ENCODE measurements at places on chromosomes 7 and 10.

DNA sequence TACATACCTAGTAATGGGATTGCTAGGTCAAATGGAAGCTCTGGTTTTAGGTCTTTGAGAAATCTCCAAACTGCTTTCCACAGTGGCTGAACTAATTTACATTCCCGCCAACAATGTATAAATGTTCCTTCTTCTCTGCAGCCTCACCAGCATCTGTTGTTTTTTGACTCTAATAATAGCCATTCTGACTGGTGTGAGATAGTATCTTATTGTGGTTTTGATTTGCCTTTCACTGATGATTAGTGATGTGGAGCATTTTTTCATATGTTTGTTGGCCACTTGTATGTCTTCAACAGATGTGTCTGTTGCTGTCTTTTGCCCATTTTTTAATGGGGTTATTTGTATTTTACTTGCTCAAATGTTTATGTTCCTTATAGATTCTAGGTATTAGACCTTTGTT lies 675.5 kb downstream of the SUGCT start:
- DNase-seq, result no peak

DNA sequence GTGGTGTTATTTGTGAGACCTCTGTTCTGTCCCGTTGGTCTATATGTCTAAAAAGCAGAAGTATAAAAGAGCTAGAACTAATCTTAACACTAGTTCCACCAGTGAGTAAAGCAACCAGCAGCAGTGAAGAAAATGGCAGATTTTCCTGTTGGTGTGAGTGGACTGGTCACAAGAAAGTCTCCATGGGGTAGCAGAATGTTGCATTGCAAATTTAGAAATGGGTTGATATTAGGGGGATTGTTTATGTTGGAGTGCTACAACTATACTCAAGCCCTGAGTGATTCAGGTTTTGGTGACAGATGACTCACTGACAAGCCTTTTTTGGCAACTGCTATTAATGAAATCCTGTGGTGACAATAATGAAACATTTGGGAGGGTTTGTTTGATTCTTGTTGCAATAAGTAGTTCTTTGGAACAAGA lies 5.6 kb downstream of the AVL9 start:
- no peak for DNase-seq

DNA sequence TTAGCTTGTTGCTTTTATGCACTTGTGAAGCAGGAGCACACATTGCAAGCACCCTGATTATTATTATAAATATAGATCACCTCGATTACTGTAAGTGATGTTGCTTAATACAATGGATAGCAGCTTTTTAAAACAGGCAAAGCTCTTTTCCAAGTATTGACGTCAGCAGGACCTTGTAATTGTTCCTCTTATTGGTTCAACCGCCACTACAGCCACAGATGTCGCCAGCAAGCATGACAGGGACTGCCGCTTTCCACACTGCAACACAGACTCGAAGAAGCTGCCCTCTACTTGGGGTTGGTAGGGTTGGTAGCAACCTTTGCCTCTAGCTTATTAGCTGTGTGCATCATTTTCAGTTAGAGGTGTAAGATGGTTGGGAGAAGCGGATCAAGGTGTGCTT lies 167.6 kb downstream of the ZNF365 start:
- DNase-seq, result no peak

DNA sequence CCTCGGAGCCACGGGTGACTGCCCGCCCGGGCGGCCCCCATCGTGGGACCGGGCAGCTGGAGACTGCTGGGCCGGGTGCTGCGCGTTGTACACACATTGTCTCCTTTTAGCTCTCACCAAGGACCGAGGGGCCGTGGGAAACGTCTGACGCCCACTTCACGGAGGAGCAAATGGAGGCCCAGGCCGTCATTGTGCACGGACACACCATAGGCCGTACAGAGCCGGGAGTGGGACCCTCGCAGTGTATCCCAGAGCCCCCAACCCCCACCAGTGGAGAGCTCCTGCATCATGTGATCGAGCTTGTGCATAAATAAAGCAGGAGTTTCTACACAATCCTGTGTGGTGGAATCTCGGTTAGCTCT lies 722 bp downstream of the DENND10 start:
- DNase-seq, result no peak

DNA sequence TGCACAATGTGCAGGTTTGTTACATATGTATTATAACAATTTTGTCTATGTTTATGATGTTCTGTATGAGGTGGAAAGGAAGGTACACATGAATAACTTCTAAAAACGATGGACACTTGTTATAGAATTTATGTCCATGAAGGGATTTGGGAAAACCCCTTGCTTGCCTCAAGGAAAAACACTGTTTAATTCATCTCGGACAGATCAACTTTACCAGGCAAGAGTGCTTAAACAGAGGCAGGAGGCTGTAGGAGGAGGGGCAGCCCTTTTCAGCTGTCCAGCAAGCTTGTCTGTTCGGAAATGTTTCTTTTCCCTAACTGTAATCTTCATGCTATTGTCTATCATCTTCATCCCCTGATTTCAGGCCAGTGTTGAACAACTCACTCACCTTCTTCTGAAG lies 200.9 kb downstream of the CDC14C start:
- no peak for DNase-seq

- no peak for DNase-seq
These were observed 3.6 kb downstream of the GPR158 start for GRCh38 chr10:25178411-25178810.

DNA sequence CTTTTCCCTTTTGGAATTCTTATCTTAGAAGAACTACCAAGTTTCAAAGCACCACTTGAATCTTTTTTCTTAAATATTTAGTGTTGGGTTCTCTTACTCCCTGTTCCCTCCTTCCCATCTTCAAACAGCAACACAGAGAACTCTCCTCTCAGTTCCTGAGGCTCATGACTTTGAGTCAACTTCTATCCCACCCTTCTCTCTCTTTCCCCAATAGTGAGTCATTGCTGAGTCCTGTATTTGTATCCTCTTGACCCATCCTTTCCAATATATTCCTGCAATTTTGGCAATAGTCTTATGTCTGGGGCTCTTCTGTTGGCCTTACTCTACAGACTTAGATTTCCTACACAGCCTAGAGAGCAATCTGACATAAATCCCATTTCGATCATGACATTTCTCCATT lies 20.8 kb upstream of the JCAD start:
- no peak for DNase-seq

DNA sequence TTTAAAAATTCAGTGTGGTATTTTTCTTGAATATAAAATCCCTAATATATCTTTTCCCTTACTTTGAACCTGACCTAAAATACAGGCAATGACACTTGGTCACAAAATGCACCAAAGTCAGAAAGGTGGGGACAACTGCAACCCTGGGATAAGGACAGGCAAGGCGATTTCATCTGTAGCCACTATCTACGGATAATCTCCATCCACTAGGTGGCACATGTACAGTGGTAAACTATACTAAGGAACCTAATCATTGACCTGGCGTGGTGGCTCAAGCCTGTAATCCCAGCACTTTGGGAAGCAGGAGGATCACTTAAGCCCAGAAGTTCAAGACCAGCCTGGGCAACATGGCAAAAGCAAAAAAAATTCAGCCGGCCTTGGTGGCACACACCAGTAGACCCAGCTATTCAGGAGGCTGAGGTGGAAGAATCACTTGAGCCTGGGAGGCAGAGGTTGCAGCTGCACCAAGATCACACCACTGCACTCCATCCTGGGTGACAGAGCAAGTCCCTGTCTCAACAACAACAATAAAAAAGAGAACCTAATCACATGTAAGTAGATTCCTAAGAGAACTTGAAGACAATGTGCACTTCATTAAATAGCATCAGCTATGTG lies 98.9 kb downstream of the KMT2C start:
- DNase-seq, result no peak

DNA sequence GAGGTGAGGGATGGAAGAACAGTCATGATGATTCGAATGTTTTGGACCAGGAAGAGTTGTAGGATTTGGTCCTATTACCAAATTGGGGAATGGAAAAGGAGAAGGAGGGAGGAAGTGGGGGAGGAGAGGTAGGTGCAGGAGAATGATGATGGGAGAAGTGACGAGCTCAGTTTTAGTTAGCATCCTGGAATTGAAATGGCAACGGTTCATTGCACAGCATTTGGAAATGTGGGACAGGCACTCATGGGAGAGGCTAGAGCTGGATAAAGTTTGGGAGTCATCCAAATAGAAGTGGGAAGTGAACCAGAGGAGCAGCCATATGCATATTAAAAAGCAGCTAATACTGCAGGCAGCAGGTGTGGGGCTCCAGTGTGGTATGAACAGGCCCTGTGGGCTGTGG lies 253.6 kb downstream of the SORCS3 start:
- DNase-seq, result no peak

DNA sequence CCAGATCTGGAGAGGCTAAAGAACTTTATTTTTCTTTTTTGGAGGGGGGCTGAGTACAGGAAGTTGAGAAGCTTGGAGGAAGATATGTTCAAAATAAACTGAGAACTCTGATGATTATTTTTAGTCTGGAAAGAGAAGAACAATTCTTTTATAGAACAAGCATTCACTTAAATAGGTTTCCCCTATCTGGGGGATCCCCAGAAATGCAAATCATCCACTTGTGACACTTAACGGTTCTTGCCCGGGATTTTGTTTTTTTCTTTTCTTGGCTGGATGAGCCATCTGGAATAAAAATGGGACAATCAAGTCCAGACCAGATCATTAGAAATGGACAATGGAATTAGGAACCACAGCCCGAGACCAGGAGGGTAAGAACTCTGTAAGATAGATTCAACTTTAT lies 95.9 kb upstream of the EGR2 start:
- DNase-seq, result no peak

DNA sequence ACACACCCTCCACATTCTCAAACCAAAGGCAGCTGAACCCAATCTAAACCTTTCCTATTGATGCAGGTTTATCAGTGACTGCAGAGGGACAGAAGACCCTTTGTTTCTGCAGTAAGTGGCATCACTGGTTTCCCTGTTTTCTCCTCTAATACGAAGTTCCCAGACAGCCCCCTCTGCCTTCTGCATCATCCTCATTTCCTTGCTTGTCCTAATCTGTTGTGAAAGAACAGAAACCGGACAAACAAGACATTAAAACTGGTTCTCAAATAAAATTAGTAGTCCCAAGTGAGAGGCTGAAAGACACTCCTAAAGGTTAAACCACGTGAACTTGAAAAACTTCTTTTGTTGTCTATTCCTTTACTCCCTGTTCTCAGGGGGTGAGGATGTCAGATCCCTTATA lies 10.1 kb upstream of the ADRB1 start:
- DNase-seq, result no peak

GRCh38 chr7:20738518-20739481 lies 47.9 kb downstream of the SP8 start:
- DNase-seq, result no peak

DNA sequence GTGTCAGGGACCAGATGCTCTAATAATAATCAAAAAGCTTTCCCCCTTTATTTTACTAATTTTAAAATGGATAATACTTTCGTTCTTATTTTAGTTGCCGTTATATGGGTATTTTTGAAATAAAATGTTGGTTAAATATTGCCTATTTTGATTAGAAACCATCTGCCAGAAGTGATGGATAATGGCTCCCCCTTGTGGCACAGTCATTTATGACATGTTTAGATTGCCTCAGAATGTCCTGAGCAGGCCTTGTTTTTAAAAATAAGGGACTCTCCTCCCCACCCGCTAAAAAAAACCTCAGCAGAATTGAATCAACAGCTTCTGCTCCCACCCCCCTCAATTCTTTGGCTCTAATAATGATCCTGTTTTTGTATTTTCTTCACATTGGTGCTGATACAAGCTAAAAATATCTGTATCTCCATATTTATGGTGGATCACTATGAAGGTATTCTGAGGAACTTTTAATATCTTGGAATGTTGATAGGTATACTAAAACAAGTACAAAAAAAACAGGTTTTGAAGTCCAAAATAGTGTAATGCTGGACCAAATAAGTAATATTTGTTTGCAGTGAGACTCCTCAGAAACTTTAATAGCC lies 38.8 kb downstream of the TMEM60 start:
- peak; percentile 78 for DNase-seq

GRCh38 chr7:107147464-107148393 lies 21.1 kb upstream of the HBP1 start:
- DNase-seq, result peak; percentile 19

DNA sequence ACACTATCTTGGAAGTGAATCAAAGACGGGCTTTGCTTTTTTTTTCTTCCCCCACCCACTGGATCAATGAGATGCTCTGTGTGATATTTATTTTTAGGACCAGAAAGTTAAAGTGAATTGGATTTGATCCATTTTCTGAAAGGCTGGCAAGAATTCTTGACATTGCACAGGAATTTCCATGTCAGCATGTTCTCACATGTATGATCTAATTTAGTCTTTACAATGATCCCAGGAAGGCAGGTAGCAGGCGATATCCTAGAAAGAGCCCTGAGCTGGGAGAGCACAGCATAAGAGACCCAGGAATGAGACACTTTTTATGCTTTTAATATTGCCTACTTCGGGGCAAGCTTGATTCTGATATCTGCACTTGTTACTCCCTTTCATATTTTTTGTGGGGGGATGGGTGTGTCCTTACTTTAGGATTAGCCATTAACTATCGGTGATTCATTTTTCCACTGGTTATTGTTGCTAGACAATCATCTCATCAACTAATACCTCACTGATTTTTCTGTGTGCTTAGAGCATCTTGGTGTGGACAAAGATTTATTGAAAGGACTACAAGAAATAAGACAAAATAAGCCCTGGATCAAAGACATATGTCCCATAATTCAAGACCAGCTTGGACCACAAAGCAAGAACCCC lies 58.1 kb downstream of the NRP1 start:
- no peak for DNase-seq

DNA sequence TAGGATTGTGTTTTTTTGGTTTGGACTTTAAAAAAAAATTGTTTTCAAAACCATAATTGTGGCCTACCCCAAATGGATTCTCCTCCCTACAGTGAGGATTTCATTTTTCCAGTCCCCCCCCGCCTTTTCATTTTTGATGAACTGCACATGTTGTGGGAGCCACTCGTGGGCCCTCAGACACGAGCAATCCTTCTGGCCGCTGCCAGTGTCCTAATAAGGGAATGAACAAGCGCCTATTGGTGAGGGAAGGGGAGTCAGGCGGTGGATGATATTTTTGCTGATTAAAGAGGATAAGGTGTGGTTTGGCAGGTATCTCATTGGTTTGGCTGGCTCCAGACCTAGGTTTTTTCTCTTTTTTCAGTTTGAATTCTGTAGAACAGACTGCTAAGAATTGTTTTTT lies 78.7 kb upstream of the AGBL3 start:
- DNase-seq, result no peak

DNA sequence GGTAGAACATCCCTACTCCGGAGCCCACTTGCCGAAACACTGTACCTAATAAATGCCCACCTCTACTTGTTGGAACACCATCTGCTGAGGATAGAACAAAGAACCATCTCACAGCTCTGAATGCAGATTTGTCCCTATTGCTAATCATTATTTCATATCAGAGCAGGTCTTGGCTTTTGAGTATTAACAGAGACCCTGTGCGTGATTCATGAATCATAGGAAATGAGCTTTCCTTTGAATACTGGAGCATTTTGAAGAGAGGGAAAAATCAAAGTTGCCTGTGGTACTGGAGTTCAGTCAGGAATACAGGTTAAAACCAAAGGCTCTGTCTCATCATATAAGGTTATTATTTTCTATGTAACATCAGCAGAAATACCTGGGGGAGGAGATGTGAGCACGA lies 1132.3 kb downstream of the XPNPEP1 start:
- no peak for DNase-seq

GRCh38 chr10:111455776-111456426 lies 379.1 kb downstream of the ADRA2A start:
- DNase-seq, result no peak

GRCh38 chr10:120507175-120507574 lies 50.1 kb downstream of the PLPP4 start:
- no peak for DNase-seq

GRCh38 chr10:58473976-58474375 lies 38.7 kb upstream of the BICC1 start:
- no peak for DNase-seq

- DNase-seq, result no peak
These were observed 190.8 kb upstream of the TMEM196 start for GRCh38 chr7:19964246-19964645.

All from activated T-cell treated with anti-CD3 and anti-CD28 coated beads for 4 hours (primary cell).